Astrocyte (in vitro differentiated cells and primary cell): ENCODE measurements at places on chromosomes 1 and 21. TPM values are rescaled to one million over a fixed set of nuclear protein-coding genes. Genes with fewer than 3 reads are reported as not detected.

DNA sequence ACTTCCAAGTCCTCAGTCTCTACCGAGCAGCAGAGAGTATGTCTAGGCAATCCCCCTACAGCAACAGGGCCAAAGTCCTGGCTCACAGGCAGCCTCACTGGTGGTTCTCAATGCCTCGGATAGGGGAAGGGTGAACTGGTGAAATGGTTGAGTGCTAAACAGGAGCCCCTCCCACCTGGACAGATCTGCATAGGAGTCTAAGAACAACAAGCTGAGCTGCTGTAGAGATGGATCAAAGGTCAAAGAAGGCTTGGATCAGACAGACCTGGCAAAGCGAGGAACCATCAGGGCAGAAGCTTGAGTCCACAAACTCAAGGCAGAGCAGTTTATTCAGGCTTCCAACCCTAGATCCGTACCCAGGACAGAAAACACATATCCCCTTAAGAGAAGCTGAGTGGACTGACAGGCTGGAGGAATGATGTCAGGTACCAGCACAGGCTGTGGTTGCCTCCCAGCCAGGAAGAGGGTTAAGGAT is 31.8 kb downstream of the RABIF start:
- DNase-seq, result no peak

- DNase-seq, result no peak
Observed at GRCh38 chr1:117215733-117216462, 5.2 kb upstream of the VTCN1 start.

- no peak for DNase-seq
Observed at GRCh38 chr1:78032996-78033796, 12.6 kb upstream of the GIPC2 start.

GRCh38 chr1:192949783-192950182 is 109.4 kb downstream of the UCHL5 start:
- DNase-seq, result no peak

DNA sequence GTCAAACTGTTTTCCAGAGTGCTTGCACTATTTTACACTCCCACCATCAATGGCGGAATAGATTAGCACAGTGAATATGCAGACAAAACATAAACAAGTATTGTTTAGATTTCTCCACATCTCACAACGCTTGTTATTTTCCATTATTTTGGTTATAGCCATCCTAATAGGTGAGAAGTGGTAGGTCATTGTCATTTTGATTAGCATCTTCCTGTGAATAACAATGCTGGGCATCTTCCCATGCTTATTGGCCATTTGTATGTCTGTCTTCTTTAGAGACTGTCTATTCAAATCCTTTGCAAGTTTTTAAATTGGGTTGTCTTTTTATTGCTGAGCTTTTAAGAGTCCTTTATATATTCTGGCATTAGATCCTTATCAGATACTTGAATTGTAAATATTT is 54.7 kb downstream of the LRRC71 start:
- no peak for DNase-seq

DNA sequence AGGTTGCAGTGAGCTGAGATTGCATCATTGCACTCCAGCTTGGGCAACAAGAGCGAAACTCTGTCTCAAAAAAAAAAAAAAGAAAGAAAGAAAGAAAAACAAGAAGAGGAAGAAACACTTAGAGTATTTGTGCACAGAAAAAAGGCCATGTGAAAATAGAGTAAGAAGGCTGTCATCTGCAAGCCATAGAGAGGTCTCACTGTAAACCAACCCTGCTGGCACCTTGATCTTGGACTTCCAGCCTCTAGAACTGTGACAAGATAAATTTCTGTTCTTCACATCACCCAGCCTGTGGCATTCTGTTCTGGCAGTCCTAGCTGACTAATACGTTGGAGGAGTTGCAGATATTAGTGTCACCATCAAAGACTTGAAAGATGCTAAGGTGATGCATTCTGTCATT is 12.1 kb upstream of the ZDHHC18 start:
- no peak for DNase-seq

- DNase-seq, result no peak
Observed at GRCh38 chr1:52631759-52632331, 1.1 kb upstream of the SHISAL2A start.

DNA sequence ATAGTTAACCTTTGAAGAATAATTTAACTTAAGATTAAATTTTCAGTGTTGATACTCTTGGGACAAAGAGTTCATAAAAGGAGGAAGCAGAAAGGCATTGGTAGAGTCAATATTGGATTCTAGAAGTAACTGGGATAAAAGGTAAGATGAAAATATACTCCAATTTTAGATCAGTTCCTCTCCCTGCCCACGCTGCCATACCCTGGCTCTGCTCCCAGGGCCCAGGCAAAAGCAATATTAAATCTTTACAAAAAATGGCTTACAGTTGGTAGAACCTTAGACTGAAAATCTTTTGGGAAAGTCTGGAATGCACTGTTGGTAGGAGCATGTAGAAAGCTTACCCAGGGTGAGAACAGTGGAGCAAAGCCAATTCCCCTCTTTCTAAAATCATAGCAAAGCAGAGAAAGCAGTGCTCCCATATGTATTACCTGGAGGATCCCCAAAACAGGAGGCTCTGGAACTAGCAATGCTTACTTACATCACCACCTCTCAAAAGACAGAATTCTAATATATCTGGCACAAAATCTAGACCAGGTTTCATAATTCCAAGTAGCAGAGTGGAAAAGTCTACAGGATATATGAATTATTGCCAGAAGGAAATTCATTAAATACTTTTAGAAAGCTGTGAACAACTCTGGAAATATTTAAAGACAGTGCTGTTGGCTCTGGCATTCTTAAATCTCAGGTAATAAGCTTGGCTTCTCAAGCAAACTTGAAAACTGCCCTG is 24.5 kb downstream of the KIAA0319L start:
- DNase-seq, result peak; percentile 44

- peak; percentile 66 for DNase-seq
Observed at GRCh38 chr1:154157520-154158306, 2.8 kb upstream of the NUP210L start.

GRCh38 chr1:3727042-3727824 is 25.0 kb upstream of the CCDC27 start:
- no peak for DNase-seq

DNA sequence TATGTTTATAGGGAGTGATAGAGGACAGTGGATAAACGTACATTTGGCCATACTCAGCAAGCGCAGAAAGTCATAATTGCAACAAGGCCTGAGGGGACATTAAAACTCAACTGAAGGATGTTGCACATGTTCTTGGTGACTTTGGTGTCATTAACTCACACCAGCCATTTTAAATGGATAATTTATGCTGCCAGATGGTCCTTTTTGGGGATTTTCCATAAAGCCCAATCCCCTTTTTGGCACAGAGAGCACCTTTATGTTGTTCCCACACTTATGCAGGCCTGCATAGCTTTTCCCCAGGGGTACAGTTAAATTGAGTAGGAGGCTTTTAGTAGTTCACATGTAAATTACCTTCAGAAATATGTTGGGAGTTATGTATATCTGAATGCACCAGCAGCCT is 279.6 kb downstream of the NFIA start:
- no peak for DNase-seq

- no peak for DNase-seq
Observed at GRCh38 chr1:92980732-92981647, 19.7 kb upstream of the DIPK1A start.

DNA sequence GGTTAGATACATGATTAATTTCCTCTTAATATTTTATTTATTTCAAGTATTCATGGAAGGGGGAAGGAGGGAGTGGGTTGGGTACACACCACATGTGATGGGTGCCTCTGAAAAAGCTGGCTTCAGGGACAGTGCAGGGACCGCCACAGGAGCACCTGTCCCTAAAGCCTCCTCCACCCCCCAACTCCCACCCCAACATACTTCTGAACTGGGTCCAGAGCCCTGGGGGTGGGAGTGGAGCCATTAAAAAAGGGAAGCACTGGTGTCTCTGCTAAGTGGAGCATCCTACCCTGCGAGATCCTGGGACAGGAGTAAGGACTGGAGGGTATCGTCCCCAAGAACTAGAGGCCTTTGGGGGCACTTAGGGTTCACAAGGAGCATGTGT is 5.6 kb upstream of the CLEC20A start:
- DNase-seq, result no peak

GRCh38 chr1:86616433-86616832 is 69.6 kb downstream of the CLCA4 start:
- no peak for DNase-seq

DNA sequence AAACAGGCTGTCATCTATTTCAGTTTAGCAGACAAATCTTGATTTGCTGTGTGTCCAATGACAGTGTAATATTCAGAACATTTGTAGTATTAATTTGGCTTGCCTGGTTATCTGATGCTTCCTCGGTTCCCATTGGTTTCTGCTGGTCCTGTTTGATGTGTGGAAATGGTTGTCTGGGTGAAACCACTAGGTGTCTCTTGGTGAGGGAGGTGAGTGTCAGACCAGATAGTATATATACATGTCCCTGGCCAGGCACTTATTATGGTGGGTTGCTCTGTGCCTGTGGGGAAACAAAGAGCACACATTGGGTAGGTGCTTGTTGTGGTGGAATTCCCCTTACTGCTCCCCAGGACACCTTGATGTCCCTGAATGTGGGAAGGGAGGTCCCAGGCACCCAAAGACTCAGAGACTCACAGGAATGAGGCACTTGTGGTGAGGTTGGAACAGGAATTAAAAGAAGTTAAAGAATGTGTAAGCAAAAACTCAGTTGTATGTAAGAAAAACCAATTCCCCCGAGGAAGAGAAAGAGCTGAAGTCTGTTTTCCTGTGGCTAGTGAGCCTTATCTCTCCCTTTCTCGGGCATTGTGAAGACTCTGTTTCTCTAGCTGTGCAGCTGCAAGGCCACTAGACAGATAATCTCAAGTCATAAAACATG is 1519.1 kb downstream of the BRINP3 start:
- DNase-seq, result peak; percentile 36

- no peak for DNase-seq
Observed at GRCh38 chr1:110112656-110113055, 413 bp downstream of the UBL4B start.

DNA sequence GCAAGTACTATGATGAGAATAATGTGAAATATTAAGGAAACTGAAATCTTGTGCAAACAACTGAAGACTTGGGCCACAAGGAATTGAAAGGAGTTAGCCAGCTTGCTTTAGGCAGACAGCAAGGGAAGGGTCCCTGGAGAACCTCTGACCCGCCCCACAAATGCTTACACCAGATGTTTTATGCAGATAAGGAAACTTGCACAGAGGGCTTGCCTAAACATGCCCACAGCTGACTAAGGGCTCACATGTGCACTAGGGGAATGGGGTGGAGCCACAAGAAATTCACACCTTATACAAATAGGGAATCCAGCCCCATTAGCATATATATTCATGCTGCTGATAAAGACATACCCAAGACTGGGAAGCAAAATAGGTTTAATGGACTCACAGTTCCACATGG is 86.1 kb upstream of the CYYR1 start:
- no peak for DNase-seq

GRCh38 chr1:224065455-224065854 is 48.5 kb upstream of the FBXO28 start:
- peak; percentile 45 for DNase-seq

DNA sequence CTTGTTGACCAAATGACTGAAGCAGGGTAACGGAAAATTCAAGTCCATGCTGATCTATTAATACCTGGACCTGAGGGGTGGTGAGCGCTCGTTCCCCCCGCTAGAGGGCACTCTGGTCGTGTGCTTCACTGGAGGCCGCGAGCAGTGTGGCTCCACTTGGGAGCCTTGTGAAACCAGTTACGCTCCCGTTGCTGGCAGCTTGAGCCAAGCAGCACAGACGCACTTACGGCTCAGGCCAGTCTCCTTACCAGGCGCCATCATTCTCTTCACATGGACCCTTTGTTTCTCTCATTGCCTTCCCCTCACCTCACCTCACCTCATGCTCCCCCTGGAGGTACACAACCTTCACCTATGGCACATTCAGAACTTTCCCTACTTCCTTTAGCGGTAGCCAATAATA is 49.7 kb upstream of the TSPAN2 start:
- peak; percentile 80 for DNase-seq

DNA sequence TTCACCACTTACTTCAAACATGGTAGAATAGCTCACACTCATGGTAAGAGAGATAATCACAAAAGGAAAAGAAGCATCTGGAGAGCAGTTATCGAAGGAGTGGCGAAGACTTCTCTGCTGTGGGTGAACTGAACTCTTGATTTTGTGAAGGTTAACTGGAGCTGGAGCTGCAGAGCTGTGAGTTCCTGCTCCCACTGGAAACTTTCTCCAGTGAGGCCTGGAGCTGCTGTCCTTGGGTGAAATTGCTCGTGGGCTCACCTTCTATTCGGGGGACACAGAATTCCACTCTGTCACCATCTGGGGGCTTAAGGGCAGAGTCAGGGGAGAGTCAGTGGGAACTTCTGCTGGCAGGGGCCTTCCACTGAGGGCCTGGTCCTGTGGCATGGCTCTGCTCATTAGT is 45.9 kb downstream of the MAB21L3 start:
- DNase-seq, result no peak

DNA sequence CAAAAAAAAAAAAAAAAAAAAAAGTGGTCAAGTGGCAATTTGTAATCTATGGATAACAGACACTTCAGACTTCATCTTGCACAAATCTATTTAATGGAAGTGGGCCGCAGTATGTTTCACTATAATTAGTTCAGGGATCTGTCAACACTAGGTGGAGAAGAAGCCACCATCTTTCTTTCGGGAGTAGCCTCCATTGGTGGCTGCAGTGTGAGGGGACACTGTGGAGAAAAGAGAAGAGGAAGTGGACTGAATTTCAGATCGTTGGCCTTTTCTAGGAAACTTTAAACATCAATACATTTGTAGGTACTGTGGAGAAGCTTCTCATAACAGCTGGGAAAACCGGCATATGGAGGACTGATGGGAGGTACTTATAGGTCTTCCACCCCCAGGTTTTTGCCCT is 8.0 kb upstream of the ELAPOR1 start:
- DNase-seq, result no peak

GRCh38 chr1:93672069-93672468 is 9.6 kb downstream of the BCAR3 start:
- DNase-seq, result peak; percentile 76

DNA sequence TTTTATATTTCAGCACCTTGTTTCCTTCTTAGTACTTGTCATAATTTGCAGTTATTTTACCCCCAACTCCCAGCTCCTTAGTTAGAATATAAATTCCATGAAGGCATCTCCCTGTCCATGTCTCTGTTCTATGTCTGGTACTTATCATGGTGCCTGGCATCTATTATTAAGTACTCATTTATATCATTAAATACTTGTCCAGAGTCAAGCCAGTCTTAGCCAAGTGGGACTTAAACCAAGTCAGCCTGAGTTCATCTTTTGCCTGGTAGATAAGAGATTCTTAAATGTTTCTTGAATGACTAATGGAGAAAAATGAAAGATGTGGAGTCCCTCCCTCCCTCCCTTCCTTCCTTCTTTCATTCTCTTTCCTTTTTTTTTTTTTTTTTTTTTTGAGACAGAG is 9.4 kb downstream of the SLC25A44 start:
- peak; percentile 73 for DNase-seq

GRCh38 chr1:1832166-1832565 is 53.9 kb upstream of the NADK start:
- no peak for DNase-seq

CD5L gene
- not detected in 2 replicates for total RNA-seq

OLFML3 gene
- total RNA-seq, result 23.2 and 26.7 TPM in 2 replicates

IL20 gene
- total RNA-seq, result not detected in 2 replicates

NR5A2 gene
- 0.12 and 0.39 TPM in 2 replicates for total RNA-seq

PHLDA3 gene
- total RNA-seq, result 150 and 152 TPM in 2 replicates

LCE1E gene
- not detected in 2 replicates for total RNA-seq

ANGPTL7 gene
- total RNA-seq, result 0.70 and 0.86 TPM in 2 replicates

NID1 gene
- total RNA-seq, result 73.0 and 76.8 TPM in 2 replicates

DEPDC1 gene
- 2.0 and 2.6 TPM in 2 replicates for total RNA-seq

SPRR3 gene
- total RNA-seq, result 0.70 and 3.0 TPM in 2 replicates

NRIP1 gene
- total RNA-seq, result 46.7 and 55.5 TPM in 2 replicates

ASCL5 gene
- not detected in 2 replicates for total RNA-seq

FAM163A gene
- total RNA-seq, result not detected in 2 replicates

ANGPTL1 gene
- 4.1 and 5.7 TPM in 2 replicates for total RNA-seq

ARTN gene
- 1.2 and 1.5 TPM in 2 replicates for total RNA-seq

RCAN1 gene
- total RNA-seq, result 164 and 197 TPM in 2 replicates
